ENCODE measurements at places on chromosomes 6 and 20. TPM values are rescaled to one million over a fixed set of nuclear protein-coding genes. Genes with fewer than 3 reads are reported as not detected.
A peak's percentile ranks its signal among the peaks of the same experiment; 100 is the strongest.

The COL9A1 gene
- not detected for total RNA-seq

The RAET1G gene
- total RNA-seq = 8.3 TPM

The VIP gene
- total RNA-seq = not detected

The TSHZ2 gene
- 1.6 TPM for total RNA-seq

The RBM24 gene
- total RNA-seq = not detected

The HSPA1L gene
- 0.35 TPM for total RNA-seq

The DEFB121 gene
- total RNA-seq = not detected

The SLC17A2 gene
- not detected for total RNA-seq

DNA sequence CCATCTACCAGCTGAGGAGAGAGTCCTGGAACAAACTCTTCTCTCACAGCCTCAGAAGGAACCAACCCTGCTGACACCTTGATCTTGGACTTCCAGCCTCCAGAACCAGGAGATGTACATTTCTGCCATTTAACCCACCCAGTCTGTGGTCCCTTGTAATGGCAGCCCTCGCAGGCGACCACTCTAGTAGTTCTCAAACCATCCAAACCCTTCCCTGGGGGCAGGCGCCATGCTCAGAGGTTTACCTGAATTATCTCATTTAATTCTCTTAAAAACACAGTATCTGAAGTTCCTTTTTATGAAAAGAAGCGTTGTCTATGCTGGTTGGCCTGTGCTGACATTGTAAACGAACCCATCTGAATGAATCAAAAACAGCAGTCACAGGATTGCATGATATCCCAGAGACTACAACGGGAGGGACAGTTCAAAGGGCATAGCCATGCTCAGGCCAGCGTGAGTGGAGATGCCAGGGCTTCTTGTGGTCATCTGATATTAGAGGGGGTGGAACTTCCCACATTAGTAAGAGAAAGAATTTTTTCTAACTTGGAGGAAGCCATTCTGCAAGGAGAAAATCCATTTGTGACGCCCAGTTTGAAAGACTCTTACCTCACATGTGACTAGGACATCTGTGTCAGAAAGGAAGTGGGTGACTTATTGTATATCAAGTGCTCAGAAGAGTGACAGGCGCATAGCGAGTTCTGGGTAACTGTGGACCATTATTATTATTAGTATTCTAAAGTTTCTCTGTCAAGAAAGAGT, 17.2 kb upstream of the TAGAP start:
- DNase-seq = no peak

GRCh38 chr6:141550471-141550870, 582.3 kb upstream of the GJE1 start:
- no peak for DNase-seq

DNA sequence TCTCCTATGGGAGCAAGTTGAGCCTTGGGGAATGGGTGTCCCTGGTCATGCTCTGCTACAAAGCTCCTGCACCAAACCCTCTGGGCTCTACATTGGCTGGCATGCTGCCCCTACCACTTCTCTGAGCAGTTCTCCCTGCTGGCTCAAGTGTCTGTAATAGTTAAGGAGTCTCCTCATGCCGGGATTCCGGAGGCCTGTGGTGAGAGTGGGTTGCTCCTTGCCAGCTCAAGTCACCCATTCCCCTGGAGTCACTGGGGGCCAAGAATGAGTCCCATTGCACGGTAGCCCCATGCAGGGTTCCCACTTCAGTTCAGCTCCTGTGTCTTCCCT, 173.9 kb downstream of the PRDM13 start:
- DNase-seq = no peak

- DNase-seq = peak; percentile 81
Measured at GRCh38 chr6:111552241-111552744, 53.4 kb downstream of the TRAF3IP2 start.

DNA sequence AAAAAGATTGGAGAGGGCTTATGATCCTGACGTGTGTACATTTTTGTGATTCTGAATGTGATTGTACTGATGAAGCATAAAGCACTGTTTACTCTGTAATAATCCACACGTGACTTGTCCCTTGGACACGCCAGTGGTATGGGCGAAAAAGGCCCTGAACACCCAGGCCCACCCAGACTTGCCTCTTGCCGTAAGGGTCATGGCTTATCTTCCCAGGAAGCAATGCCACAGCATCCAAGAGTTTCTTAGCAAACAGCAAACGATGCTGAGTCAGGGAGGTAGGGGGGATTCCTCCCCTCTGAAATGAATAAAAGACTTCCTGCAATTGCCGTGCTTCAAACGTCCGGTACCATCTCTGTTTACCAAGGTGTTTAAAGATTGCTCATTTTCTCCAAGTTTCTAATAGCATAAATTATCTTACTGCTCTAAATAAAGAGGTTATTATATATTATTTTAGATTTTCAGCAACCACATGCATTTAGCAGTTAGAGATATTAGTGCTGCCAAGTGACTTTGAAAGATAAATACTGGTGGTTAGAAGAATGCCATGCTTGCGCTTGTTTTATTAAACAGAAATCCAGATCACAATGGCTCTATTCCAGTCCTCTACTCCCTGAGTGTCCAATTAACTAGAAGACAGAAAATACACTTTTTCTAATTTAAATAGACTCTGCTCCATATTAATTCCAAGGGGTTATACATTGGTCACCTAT, 212.8 kb upstream of the CST7 start:
- no peak for DNase-seq

DNA sequence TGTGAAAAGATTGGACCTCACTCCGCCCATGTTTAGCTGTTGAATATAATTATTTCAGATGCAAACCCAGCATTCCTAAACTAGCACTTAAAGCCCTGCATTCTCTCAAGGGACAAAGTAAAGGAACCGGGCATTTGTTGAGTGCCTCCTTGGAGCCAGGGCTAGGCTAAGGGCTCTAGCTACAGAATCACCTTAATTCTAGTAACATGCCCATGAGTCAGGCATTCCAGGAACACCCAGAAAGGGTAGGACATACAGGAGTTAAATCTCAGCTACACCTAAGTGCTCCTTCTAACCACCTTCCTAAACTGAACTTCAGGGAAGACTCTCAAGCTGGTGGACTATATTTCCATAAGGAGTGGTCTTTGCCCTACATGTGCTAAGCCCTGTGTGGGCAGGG, 89.4 kb downstream of the SLC24A3 start:
- DNase-seq = no peak

- DNase-seq = no peak
Measured at GRCh38 chr20:62503401-62504178, 27.8 kb upstream of the GATA5 start.

DNA sequence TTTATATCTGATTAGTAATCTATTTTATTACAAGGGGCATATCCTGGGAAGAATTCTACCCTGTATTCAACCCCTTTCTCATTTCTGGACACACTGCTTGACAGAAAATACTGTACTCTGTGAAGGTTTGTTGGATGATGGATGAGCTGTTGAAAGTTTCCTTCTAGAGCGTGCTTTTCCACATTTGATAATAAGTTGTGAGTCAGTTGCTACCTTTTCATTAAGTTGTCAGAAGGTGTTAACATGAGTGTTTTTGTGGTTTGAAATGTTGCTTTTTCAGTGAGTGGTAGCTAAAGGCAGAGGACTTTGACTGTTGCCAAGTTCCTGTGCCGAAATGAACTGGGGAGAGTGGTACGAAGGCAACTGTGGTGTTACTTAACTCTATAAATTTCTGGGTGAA, 3.9 kb upstream of the ECI2 start:
- DNase-seq = no peak

- no peak for DNase-seq
Measured at GRCh38 chr6:51511081-51511480, 576.3 kb downstream of the PKHD1 start.

- DNase-seq = no peak
Measured at GRCh38 chr20:49587111-49587570, 19.2 kb upstream of the PTGIS start.

- peak; percentile 30 for DNase-seq
Measured at GRCh38 chr6:17768388-17768787, 61.7 kb upstream of the NUP153 start.

DNA sequence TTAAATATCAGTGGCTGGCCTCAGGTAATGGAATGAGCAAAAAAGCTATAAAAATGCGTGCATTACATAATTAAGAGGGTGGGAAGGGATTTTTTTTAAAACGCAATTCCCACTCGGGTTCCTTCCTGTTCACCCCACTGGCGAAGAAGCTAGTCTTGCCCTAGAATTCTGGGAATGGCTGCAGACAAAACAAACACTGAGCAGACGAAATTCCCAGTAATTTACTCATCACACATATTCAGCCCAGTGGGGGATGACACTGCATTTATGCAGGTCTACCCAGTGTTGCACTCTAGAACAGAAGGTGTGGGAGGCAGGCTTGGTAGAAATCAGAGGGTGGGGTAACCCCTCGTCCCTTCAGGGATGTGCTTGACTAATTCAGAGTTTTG, 2695.0 kb upstream of the DEFB115 start:
- peak; percentile 70 for DNase-seq

DNA sequence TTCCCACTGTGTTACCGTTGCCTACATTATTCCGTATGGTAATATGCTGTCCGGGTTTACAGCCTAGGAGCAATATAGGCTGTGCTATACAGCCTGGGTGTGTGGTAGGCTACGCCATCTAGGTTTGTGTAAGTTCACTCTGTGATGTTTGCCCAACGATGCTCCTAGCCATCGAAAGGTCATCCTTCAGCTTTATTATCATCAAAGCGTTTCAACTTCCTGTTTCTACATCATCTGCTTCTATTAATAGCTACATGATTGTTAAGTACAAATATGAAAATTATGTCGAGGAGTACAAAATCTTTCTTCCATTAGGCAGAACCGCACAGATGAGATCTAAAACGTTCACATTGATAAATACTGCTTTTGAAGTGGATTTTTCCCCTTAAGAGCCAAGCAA, 69.9 kb downstream of the PPP1R14C start:
- no peak for DNase-seq

DNA sequence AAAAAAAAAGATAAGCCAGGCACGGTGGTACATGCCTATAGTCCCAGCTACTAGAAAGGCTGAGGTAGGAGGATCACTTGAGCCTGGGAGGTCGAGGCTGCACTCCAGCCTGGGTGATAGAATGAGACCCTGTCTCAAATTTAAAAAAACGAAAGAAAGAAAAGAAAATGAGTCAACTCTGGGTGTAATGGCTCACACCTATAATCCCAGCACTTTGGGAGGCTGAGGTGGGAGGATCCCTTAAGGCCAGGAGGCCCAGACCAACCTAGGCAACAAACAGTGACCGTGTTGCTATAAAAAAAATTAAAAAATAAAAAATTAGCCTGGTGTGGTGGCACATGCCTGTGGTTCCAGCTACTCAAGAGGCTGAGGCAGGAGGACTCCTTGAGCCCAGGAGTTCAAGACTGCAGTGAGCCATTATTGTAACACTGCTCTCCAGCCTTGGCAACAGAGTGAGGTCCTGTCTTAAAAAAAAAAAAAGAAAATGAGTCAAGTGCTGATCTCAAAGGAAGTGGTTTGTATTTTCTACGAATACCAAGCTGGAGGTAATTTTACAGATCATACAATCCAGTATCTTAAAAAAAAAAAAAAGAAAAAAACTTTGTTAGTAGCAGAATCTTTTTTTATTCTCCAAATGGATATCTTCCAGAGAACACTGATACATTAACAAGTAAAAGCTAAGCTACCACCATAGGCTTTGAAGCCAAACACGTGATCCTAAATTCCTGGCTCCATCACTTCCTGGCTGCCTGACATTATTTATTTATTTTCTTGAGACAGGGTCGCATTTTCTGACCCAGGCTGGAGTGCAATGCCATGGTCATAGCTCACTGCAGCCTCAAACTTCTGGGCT, 5.7 kb downstream of the COMMD7 start:
- peak; percentile 32 for DNase-seq

- DNase-seq = no peak
Measured at GRCh38 chr6:148578489-148578814, 168.4 kb upstream of the UST start.

GRCh38 chr6:88910922-88911778, 52.3 kb downstream of the RNGTT start:
- no peak for DNase-seq

DNA sequence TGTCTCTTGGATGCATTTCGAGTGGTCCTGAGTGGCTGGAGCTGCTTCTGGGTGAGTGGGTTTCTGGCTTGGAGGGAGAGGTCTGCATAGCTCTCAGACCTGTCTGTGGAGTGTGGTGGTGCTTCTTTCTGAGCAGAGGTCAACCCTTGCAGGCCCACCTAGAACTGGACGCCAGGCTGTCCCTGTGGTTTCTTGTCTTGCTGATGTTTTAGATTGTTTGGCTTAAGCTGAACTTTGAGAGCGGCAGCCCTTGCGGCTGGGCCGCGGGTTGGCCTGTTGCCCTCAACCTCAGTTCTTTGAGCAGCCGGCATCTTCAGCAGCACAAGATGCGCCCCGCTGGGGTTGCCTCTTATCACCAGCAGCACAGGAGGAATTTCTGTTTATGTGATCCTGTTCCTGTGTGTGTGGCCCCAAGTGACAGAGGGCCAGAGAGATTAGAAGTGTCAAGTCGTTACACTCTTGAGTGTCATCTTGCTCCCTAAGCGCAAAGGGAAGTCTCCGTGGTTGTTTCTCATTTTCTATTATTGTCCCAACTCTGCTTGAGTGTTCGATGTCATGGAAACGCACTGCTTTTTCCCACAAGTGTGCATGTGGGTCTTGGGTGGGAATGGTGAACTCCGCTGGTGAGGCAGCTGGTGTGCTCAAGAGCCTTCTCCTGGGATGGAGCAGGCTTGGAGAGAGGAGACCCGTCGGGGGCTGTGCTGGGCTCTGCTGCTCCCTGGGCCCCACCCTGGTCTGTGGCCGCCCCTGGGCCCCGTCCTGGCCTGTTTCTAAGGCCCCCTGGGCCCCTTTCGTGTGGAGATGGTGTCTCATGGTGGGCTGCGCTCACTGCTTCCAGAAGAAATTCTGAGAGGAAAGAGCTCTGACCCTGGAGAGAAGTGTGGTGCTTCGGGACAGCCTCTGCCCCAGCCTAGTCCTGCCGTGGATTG, 20.1 kb upstream of the SLC22A1 start:
- no peak for DNase-seq

- DNase-seq = no peak
Measured at GRCh38 chr20:46433051-46433450, 26.6 kb upstream of the ELMO2 start.

- peak; percentile 5 for DNase-seq
Measured at GRCh38 chr6:133953634-133954415, 801 bp downstream of the TBPL1 start.
